NCI-H2029 treated with DMSO at 0.1 percent for 48 hours (cell line): ENCODE measurements at places on chromosomes 7 and 10.

GRCh38 chr10:35848412-35848811 lies 206.3 kb upstream of the FZD8 start:
- DNase-seq: no peak

- no peak for DNase-seq
Measured at GRCh38 chr7:65812281-65812680, 60.6 kb upstream of the VKORC1L1 start.

GRCh38 chr10:62437696-62438095 lies 63.5 kb downstream of the ZNF365 start:
- peak; percentile 4 for DNase-seq

DNA sequence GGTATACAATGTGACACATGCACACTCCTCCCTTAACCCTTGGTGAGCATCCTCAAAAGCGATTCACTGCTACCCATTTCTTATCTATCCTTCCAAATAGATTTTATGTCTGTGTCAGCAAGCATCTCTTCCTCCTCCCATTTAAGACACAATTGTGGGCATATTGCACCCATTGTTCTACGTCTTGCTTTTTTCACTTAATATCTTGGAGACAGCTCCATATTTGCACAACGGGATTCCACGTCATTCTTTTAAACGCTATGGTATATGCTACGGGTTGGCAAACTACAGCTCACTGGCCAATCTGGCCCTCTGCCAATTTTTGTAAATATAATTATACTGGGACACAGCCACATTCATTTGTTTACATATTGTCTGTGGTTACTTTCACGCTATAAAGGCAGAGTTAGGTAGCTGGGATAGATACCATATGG lies 88.6 kb downstream of the RNF216 start:
- DNase-seq: peak; percentile 56

- no peak for DNase-seq
Measured at GRCh38 chr10:11451640-11452260, 159.7 kb downstream of the USP6NL start.

DNA sequence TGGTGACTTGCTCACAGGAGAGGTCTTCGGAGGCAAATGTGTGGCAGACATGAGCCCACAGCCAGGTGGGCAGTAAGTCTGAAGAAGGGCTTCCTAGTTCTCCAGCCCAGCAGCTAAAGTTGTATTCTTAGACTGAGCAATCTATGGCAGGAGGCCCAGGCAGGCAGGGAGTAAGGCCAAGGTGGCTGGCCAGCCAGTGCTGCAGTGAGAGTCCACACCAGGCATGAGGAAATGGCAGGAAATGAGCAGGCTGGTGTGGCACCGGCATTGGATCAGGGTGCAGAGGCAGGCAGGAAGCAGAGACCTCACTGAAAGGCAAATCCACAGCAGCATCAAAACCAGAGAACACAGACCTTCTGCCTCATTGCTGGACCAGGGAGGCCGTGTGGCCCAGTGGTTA lies 84.6 kb upstream of the PDE1C start:
- DNase-seq: no peak

GRCh38 chr10:4763960-4764428 lies 62.0 kb upstream of the AKR1E2 start:
- DNase-seq: no peak

GRCh38 chr10:58282615-58283014 lies 13.7 kb downstream of the CISD1 start:
- no peak for DNase-seq

GRCh38 chr10:104309980-104310978 lies 28.0 kb downstream of the ITPRIP start:
- no peak for DNase-seq

GRCh38 chr10:124117511-124117785 lies 24.1 kb upstream of the CHST15 start:
- DNase-seq: no peak

DNA sequence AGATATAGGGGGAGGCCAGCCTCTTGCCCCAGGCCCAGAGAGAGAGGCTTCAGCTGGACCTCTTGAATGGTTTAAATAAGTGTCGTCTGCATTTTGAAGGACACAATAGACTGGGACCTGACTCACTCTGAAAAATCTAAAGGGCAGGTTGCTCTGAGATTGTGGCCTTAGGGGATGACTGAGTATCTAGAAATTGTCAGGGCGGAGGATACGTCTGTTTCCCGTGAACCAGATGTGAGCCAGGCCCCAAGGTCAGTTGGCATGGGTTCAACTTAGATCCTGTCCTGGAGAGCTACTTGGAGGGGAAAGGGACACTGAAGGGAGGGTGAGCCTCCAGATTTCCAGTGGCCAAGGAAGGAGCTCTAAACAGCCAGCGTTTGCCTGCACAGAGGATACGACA lies 110.2 kb downstream of the CHN2 start:
- no peak for DNase-seq

GRCh38 chr10:86964061-86964846 lies 4.0 kb upstream of the ADIRF start:
- DNase-seq: no peak

DNA sequence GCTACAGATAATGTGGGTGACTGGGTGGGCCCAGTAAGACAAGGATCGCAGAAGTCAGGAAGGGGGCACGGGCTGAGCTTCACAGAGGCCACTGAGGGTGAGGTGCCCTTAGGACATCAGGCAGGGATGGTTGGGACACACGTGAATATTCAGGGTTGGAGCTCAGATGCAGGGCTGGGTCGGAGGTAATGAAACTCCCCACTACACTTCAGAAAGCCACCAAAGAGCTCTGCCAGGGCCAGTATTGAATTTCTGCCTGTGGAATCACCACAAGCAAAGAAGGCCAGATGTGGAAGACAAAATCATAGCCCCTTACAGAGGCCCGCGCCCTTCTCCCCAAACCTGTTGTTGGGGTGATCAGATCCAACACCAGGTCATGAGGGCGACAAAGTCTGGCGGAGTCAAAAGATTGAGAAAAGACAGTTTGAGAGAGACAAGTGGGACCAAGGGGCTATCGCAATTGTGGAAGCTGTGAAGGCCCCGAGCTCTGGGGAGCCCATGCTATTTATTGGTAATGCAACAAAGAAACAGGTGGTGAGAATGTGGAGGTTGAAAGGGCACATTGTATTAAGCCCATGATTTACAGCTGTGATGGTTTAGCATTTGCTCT lies 42.4 kb downstream of the STRA8 start:
- DNase-seq: no peak

DNA sequence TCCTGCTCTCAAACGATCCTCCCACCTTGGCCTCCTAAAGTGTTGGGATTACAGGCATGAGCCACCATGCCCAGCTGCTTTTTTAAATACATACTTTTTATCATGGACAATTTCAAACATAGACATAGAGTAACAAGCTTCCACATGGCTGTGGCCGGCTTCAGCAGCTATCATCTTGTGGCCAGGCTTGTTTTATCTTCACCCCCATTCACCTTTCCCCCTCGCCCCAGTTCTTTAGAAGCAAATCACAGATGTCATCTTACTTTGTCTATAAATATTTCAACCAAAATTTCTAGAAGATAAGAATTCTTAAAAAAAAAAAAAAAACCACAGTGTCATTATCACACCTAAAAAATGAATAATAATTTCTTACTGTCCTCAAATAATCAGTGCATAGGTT lies 5.9 kb downstream of the FOXK1 start:
- no peak for DNase-seq

DNA sequence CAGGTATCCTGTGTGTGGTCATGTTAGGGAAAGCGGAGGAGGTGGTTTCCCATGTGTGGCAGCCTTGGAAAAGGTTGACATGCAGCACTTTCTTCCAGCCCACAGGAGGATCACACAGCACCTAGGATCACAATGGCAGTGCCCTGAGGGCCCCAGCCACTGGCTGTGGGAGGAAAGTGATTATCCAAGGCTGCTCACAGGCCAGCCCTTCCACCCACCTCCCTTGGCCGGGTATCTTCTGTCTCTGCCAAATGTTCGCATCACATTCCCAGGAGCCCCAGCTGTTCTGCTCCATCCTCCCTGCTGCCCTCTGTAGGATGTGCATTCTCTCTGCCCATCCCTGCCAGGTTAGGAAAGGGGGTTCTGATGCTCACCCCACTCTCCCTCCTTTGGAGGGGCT lies 2.5 kb upstream of the MLXIPL start:
- no peak for DNase-seq

DNA sequence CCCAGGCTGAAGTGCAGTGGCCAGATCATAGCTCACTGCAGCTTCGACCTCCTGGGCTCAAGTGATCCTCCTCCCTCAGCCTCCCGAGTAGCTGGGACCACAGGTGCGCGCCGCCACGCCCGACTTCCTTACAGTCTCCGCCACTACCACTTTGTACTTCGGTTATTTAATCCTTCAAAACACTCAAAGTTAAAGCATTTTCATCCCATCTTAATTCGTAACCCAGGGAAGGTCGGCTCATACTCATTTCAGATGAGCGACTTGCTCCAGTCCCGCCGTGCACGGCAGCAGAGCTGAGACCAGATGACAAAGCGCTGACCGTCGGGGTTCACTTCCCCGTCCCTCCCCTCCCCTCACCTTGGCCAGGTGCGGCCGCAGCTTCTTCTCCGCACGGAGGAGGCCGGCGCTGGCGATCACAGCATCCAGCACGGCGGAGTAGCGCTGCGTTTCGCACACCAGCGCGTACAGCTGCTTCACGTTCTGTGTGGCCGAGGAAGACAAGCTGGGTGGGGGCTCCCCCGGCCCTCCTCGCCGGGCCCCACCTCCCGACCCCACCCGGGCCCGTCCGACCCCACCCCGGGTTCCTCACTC lies 457 bp downstream of the NSUN5 start:
- DNase-seq: no peak

DNA sequence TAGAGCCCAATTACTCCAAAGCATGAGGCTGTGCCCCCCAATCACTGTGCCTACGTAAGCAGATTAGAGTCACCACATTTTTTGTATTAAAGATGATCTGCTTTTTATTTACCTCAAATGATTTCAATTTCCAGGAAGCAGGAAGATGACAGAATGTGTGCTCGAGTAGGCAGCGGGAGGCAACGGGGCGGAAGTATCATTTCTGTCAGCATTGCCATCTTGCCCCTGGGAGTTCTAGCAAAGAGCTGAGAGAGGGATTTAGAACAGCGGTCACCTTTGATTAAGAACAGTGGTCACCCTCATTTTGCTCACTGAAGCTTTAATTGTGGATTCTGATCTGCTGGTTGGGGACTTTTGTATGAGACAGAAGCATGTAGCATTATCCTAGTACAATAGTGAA lies 117.1 kb upstream of the FAM13C start:
- DNase-seq: no peak

DNA sequence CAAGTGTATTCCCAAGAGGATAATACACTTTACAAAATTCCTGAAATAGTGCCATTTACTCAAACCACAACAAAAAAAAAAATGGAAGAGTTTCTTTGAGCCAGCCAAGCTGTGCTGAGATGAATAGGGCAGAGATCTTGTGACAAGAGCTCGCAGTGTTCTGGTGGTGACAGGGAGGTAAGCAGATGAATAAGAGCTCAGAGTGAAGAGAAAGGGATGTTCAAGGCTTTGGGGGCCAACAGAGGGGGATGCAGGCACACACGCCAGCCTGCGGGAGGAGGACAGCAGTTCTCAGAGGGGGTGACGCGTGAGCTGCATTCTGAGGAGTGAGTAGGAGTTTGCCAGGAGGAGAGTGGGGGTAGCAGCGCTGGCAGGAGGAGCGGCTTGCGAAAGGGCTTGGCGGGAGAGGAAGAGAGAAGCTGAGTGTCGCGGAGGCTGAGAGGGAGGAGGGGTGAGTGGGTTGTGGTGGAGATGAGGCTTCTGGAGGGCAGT lies 194.4 kb upstream of the IMMP2L start:
- no peak for DNase-seq

DNA sequence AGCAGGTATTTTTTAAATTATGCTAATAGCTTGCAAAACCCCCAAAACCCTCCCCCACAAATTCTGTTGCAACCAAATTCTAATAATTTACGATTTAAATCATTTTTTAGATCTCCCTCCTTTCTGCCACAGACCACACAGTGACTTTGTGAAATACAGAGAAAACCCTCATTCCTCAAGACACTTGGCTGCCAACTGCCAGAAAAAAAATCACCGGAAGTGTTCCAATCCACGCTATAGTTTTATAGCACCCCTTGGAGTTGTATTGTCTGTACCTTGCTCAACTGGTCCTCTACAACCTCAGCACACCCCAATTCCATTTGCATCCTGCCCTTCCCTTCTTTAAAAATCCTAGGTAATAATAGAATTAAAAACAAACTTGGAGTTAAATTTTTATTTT lies 560.1 kb downstream of the PARD3 start:
- no peak for DNase-seq

DNA sequence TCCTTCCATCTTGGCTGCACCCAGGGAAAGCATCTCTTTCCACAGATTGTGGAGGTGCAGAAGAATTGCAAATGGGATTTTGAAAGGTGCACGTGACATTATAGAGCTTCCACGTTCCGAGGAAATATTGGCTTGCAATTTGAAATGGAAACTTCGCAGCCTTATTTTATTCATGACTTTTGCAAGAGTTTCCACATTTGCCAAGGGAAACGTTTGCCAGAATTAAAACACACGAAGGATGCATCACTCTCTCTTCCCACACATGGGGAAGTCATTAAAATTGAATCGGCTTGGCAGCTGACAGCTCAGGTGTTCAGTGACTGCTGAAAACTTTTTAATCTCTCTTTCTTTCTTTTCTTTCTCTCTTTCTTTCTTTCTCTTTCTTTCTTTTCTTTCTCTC lies 475.4 kb upstream of the IGFBP3 start:
- no peak for DNase-seq

- DNase-seq: no peak
Measured at GRCh38 chr10:72322030-72322279, 32.8 kb downstream of the DNAJB12 start.

DNA sequence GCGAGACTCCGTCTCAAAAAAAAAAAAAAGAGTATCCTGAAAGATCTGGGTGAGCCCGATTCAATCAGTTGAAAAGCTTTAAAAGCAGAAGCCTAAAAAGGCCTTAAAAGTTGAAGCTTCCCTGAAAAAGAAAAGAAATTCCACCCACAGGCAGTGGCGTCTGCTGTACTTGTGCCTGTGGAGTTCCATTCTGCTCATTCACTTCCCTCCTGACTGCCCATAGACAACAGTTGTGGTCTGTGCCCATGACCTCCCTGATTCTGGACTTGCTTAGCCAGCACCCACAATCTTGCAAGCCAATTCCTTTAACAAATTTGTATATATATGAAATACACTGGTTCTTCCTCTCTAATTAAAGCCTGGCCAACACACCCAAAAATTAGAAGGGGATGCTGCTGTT lies 141.7 kb downstream of the DLG5 start:
- no peak for DNase-seq

DNA sequence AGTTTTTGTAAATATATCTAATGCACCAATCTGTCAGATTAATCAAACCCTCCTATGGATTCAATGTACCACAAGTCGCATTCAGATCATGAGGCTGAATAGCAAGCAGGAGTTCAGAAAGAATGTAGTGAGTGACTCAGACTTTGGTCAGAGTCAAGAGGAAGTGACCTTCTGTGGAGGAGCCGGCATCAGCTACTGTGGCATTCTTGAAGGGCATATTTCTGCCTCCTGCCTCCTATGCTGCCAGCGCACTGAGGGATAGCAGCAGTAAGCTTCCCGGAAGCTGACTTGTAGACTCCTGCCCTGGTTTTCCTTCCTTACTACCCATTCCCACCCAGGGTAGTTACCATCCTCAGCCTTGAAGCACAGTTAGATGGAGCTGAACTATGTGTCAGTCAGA lies 867.5 kb downstream of the NRG3 start:
- no peak for DNase-seq

GRCh38 chr7:48096273-48096672 lies 7.2 kb downstream of the UPP1 start:
- DNase-seq: no peak
